ENCODE measurements at places on chromosomes 7 and 10.

DNA sequence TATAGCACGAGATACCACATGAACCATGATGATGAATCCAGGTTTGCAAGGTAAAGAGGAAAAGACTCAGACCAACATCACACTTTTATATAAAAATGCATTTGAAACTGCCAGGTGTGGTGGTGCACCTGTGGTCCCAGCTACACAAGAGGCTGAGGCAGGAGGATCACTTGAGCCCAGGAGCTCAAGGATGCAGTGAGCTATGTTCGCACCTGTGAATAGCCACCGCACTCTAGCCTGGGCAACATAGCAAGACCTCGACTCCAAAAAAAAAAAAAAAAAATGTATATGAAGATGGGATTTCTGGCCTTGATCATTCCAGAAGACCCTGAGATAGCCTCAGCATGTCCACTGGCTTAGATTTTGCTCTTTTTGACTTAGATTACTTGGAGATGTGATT, 161.6 kb downstream of the PARD3 start:
- DNase-seq, result no peak

DNA sequence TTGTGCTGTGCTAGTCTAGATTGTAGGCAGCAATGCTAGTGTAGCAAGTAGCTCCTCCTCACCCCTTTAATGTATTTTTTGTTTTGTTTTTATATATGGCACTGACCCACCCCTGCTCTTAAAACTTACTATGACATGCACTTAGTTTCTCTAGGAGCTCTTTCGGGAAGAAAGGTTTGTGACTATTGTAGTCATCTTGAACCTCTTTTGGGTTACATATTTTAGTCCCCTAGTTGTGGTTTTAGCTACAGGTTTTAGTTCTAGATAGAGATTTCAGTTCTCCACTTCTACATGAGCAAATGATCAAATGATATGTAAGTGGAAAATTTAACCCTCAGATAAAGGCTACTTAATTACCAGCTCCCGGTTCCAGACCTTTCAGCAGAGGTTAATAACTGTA, 14.9 kb downstream of the MINPP1 start:
- no peak for DNase-seq

- no peak for DNase-seq
Measured at GRCh38 chr7:84261509-84261908, 66.9 kb upstream of the SEMA3A start.

GRCh38 chr7:110593355-110593754, 497.6 kb upstream of the LRRN3 start:
- DNase-seq, result no peak

DNA sequence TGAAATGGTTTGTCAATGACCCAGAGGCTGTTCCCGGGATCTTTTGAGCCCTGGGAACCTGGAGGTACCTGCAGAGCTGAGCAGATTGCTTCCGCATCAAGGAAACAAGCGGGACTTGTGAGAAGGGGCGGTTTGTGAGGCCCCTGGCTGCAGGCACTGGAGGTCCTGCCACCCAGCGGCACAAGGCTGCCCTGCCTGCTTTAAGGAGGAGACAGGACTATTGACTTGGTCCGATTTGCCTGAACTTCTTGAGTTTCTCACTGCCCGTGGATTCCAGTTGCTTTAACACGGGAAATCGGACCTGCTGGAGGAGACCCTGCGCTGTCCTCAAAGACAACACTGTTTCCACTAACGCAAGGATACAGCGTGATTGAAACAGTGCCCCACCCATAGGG, 130.1 kb downstream of the DNAJB6 start:
- no peak for DNase-seq

DNA sequence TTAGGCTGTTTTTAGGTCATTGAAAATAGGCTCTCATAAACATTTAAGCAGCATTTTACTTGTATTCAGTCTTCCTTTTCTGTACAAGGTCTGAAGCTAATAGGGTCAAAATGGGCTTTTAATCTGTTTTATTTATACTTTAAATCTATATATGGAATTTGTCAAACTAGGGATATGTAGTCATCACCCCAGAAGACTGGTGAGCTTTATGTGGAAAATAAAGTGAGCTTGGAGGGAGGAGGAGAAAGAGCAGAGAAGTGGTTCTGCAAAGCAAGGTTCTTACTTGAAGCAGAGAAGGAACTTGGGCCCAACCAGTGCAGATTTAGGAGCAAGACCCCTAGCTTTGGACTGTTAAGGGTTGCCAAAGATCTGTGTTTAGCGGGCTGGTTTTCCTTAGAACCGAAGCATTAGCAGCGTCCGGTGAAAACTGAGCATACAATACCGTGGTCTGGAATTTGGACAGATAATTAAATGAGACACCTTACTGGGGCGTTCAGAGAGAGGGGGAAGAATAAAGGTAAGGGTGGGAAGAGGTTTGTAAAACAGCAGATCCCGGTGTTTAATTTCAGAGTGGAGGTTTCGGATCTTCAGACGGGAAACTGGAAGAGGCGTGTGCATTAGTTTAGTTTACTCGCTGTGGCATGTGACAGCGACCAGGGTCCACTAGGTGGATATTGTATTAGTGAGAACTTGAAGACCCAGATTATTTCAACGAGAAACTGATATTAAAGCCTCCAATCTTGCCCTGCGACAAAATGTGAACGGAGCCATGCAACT, 2.4 kb downstream of the BAMBI start:
- no peak for DNase-seq

GRCh38 chr7:129282865-129283264, 58.0 kb downstream of the AHCYL2 start:
- no peak for DNase-seq

- no peak for DNase-seq
Measured at GRCh38 chr10:1674501-1674900, 62.8 kb downstream of the ADARB2 start.

DNA sequence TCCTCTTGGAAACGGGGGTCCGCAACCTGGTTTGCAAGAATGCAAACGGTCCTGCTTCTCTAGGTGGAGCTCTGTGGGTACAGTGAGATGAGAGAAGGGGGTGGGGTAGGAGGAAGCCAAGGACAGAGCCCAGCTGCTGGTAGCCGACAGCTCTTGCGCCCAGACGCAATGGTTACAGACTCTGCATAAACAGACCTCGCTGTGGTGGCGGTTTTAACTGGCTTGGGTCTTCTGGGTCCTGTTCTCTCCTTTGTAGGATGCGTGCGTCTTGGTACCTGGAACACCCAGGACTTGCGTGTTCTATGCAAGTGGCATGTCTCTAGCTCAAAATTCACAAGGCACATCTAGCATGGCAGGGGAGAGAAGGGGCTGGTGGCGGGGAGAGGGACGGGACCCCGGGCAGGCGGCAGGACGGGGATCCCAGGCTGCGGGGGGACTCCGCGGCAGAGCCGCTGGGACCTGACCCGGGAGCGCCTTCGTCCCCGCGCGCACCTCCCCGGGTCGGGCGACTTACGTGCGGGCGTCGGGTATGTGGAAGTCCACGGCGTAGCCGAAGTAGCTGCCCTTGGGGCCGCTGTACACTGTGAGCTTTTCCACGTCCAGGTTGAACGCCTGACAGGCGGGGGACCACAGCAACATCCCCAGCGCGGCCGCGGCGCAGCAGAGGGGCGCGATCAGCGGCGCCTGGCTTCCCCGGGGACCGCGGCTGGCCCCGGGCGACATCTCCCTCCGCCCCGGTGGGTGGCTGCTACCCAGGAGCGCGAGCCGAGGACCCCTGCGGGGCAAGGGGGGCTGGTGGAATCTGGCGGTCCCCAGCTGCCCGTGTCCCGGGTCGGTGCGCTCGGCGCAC, 448 bp downstream of the ITGA8 start:
- no peak for DNase-seq

All from SIG-M5 (cell line).